ENCODE measurements at places on chromosomes 7 and 10.
A peak's percentile ranks its signal among the peaks of the same experiment; 100 is the strongest.

DNA sequence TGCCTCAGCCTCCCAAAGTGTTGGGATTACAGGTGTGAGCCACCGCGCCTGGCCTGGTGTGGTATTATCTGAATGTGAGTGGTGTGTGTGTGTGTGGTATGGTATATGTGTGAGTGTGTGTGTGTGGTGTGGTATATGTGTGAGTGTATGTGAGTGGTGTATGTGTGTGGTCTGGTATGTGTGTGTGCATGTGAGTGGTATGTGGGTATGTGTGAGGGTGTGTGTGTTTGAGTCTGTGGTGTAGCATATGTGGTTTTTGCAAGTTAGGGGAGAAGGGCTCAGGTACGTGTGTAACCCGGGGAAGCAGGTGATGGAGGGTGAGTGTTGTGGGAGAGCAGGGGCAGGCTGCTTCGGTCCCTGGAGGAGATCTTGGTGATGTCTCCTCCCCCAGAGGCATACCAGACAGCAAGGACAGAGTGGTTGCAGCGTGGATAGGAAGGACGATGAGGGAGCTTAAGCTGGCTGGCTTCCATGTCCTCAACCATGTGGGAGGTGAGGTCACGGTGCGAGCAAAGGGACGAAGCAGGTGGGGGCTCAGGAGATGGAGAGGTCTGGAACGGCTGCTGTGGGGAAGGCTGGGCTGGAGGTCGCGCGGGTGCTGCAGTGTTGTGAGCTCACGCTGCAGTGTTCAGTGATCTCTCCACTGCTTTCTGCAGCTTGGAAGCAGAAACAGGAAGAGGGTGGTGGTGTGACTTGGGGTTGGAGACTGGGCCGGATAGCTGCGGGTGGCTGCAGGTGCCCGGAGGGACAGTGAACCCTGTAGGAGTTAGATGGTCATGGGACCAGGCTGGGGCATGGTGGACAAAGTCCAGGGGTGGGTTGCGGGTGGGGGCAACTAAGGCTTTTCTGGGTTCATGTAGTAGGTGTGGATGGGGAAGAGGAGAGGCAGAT is 5.0 kb downstream of the ZYX start:
- no peak for DNase-seq

DNA sequence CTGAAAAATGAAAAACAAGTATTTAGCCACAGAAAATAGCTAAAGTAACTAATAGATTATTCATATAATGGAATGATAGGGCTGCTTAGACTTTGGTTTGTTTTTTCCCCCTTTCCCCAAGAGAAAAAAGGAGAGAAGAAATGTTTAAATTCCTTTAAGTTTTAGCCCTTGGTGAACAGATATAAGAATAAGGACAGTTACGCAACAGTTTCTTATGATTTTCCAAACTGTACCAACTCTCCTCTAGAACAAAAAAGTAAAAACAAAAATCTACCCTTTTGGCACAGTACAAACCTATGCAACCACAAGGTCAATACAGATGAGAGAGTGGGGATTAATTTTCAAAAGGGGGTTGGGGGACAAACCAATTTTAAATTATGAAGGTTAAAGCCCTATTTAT is 227.7 kb downstream of the CHCHD3 start:
- no peak for DNase-seq

- peak; percentile 33 for DNase-seq
These were observed 138.5 kb upstream of the AOAH start for GRCh38 chr7:36862771-36863261.

GRCh38 chr10:68462536-68462935 is 9.2 kb downstream of the DNA2 start:
- peak; percentile 32 for DNase-seq

DNA sequence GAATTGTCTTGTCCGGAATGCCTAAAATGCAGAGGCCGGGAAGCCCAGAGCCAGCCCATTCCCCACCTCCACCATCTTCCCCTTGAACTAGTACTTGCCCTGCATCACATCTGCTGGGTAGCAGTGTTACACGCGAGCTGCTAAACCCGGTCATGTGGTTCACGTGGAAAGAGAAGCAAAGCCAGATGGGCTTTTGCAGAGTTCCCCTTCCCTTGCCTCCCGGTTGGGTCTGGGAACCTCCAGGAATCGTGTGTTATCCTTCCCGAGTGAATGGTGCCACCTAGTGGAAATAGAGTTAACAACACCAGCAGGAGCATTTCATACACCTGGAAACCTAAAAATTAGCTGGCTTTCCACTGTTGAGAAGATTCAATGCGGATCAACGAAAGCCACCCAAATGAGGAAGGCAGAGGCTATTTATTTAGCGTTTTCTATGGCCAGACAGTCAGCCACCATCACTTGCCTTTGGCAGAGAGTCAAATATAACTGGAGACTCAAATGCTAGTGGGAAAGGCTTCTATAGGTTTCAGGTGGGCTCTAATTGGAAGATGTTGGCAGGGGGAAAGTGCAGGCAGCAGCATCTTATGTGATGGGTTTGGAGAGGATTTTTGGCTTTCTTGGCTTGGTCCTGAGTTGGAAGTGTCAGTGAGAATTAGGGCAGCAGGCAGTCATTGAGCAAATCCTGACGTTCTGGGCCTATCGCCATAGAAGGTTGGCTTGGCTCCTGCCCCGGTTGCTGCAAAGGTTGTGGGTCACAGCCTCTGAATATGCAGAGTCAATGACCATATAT is 12.9 kb upstream of the DENND2A start:
- peak; percentile 91 for DNase-seq

DNA sequence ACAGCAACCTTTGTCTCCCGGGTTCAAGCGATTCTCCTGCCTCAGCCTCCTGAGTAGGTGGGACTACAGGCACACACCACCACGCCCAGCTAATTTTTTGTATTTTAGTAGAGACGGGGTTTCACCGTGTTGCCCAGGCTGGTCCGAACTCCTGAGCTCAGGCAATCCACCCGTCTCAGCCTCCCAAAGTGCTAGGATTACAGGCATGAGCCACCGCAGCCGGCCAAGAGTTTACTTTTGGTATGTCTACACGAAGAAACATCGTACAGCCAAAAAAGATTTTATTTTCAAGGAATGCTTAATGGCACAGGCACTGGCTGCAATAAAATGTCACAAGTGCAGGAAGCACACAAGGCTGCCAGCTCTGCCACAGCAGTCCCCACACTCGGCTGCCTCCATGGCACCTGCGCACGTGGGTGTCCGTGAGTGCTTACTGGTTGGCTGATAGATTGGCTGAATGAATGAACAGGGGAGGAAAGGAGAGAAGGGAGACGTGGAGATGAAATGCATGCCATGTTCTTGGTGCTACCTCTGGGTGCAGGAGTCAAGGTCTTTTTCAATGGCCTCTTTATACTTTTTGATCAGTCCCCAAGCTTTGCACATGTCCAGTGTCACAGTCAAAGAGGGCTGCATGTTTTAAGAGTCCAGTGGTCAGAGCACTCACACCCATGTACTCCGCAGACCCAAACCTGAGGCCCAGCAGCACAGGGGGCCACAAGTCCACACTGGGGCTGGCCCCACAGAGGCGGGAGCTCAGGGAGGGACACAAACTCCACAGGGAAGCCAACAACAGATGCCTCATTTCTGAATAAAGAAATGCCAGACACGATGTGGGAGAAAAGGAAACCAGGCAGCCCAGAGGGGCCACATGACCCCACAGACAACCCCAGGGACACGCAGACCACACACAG is 198.2 kb downstream of the MAD1L1 start:
- DNase-seq, result no peak

- peak; percentile 68 for DNase-seq
These were observed at the start of gene TRIM8 for GRCh38 chr10:102644066-102644645. TRIM8 (plus strand) TSS chr10:102644479; CDS start chr10:102644618, 139 bp downstream.

DNA sequence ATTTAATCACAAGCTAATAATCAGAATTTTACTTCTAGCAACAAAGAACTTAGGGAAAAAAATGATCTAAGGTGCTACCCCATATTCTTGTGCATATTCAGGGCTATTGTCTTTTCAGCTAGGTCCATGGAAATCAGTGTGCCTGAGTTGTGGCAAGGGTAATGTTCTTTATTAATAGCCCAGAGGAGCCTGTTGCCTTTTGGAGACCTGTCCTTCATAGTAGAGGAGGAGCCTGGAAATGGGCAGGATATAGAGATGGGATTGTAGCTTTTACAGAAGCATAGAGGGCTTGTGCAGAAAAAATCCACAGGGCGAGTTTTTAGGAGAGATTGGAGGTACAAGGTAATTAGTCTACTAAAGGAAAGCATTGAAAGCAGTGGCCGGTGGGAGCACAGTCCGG is 38.9 kb downstream of the AGK start:
- DNase-seq, result no peak

DNA sequence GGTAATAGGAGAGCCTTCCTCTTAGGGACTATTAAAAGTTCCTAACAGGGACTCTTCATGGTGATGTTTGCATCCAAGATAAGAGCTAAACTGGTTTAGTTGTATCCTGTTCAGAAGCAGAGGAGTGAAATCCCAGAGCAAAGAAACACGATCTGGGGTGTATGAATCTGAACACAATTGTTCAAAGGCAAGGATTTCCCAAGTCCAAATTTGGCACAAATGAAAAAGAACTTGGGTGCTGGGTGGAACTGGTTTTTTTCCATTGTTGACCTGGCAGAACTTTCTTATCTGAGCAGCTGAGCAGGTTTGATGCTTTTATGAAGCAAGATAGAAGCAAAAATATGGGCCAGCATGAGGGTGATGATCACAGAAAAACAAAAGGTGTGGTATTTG is 6.0 kb downstream of the AGFG2 start:
- DNase-seq, result no peak

DNA sequence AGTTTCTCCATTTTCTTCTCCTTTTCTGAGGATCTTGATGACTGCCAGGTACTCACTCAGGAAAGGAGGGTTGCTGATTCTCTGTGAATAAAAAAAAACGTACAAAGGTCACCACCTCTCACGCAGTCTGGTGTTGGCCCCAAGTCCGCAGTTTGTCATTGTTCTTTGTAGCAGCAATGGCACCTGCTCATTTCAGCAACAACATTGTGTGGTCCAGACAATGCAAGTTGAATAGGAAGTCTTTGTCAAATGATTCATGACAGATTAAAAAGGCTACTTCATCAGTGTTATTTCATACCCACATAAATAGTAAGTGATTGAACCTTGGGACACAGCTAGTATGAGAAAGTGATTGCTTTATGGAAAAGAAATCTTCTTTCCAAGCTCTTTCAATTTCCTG is 653.5 kb upstream of the MGMT start:
- no peak for DNase-seq

DNA sequence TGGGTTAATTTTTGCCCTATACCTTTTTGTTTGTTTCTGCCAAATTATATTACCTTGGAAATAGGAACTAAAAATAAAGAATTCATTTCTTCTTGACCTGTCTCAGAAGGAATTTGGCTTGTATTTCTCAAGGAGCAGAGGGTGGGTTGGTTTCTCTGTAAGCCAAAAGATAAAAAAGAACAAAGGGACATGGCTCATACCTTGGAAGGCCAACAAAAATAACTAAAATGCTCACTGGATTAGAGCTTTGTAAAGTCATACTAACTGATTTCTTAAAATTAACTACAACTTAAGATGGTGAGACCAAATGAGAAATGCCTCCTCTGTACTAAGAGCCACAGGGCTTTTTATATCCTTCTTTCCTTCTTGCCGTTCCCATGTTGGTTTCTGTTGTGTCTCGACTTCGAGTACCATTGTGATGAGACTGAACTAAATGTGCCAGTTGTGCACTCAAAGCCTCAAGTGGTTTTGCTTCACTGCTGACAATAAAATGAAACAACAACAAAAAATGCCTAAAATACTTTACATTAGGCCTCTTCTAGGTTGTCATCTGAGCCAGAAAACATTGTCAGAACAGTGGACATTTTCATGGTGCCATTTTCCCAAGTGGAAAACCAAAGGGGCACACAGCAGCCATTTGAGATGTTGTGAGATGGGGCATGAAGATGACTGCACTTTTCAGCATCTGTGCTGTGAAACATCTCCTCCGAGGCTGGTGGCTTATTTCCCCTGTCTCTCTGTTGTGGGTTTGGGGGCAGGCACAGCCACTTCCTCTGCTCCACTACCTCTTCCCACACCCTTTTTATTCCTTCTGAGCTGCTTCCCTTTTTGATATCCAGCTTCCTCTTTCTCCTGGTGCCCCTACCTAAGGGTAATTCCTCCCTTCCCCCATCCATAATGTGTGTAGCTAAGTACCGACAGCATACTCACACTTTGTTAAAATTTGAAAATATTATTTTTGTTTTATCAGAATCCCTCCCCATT is 51.8 kb upstream of the AGR3 start:
- DNase-seq, result no peak

- peak; percentile 19 for DNase-seq
These were observed 60.1 kb downstream of the CARD11 start for GRCh38 chr7:2983586-2983985.

- peak; percentile 80 for DNase-seq
These were observed 619 bp upstream of the HOXA6 start for GRCh38 chr7:27148031-27148755.

DNA sequence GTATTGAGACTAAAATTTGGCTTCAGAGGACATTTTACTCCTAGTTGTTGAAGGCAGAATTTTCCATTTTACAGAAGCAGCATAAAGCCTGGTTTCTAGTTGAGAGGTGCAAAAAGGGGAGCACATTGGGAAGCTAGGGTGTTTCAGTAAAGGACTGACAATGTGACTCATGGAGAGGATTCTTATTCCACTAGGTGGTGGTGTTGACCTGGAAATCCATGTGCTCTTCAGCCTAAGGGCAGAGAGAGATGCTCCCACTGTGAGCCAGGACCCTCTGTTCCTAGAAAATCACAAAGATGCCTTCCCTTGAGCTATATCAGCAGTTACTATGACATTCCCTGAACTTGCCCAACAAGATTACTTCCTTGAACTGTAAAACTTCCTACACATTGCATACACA is 687.8 kb downstream of the IPMK start:
- no peak for DNase-seq

GRCh38 chr10:54139819-54140428 is 661.1 kb downstream of the PCDH15 start:
- DNase-seq, result no peak

GRCh38 chr7:43764039-43764761 is 5.7 kb downstream of the BLVRA start:
- DNase-seq, result no peak
